ENCODE measurements at places on chromosomes 2 and 18.

- no peak for DNase-seq
Measured at GRCh38 chr2:238945433-238946150, 97.7 kb downstream of the TWIST2 start.

DNA sequence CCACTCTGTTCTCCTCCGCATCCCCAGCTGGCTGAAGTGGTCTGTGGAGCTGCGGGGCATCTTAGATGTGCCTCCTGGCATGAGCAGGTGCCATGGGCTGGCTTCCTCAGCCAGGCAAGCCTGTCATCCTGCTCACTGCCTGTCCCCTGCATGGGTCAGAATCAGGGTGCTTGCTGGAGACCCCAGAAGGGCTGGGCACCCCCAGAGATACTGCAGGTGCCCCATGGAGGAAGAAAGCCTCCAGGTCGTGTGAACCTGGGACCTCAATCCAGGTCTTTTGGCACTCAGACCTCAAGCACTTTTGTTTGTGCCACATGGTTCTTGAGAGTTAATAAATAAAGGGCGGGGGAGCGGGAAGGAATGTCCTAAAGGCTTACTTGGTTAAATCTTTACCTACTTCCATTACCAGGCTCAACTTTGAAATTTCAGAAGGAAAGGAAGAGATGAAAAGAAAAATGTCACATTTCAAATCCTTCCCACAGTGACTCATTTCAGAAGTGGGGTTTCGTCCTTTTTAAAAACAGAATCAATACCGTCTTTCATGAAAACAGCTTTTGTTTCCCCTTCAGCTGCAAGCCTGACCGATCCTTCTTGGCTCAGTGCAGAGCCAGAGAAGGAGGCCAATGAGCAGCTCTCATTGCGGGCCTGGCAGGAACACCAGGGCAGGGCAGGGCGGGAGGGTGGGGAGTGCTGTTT is 69.9 kb downstream of the RHOB start:
- DNase-seq, result no peak

GRCh38 chr2:120257522-120257921 is 4.9 kb downstream of the RALB start:
- no peak for DNase-seq

- DNase-seq, result no peak
Measured at GRCh38 chr2:203972066-203972465, 35.5 kb downstream of the ICOS start.

DNA sequence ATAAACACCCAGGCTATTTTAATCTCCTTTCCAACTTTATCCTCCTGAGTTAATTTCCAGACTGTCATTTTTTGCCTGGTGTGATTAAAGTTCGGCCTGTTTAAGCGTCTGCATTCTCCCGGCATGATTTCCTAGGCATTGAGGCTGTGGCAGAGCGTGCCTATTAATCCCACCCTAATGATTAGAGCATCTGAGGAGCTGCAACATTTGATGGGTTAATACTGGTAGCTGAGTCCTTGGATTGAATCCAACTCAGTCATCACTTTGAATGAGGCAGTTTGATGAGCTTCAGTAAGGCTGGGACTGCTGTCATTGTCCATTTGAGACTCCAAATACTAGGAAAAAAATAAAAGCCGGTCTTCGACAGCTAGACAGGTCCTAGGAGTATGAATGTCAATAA is 882.5 kb downstream of the SLC4A3 start:
- DNase-seq, result no peak

DNA sequence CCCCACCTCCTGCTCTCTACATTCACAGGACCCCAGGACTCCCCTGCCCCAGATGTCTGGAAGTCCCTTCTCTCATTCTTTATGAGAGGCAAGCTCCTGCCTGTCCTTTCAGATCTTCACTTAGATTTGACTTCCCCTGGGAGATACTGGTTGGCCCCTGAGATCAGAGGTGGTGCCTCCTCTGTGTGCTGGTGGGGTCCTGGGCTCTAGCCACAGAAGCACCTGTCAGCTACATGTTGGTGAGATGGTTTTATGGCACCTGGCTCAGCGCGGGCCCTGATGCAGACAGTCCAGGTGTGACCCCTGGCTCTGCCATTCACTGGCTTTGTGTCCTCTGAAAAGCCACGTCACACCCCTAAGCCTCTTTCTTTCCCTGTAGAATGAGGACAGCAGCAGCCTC is 369.6 kb upstream of the ID2 start:
- DNase-seq, result no peak

DNA sequence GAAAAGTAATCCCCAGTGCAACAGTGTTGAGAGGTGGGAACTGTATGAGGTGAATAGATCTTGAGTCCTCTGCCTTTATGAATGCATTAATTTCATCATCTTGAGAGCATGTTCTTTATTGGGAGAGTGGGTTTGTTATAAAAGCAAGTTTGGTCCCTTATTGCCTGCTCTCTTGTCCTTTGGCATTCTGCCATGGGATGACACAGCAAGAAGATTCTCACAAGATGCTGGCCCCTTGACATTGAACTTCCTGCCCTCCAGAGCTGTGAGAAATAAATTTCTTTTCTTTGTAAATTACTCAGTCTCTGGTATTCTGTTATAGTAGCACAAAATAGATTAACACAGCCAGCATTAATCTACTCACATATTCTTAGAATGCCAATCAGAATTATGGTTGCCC is 108.6 kb downstream of the EHBP1 start:
- DNase-seq, result no peak
